ENCODE measurements at places on chromosomes 4 and X.

GRCh38 chrX:65601530-65602220 is 65.8 kb upstream of the MSN start:
- peak; percentile 60 for DNase-seq

- DNase-seq, result no peak
Measured at GRCh38 chr4:29970626-29971025, 749.5 kb upstream of the PCDH7 start.

- DNase-seq, result no peak
Measured at GRCh38 chr4:78354782-78355181, 196.8 kb upstream of the ANXA3 start.

DNA sequence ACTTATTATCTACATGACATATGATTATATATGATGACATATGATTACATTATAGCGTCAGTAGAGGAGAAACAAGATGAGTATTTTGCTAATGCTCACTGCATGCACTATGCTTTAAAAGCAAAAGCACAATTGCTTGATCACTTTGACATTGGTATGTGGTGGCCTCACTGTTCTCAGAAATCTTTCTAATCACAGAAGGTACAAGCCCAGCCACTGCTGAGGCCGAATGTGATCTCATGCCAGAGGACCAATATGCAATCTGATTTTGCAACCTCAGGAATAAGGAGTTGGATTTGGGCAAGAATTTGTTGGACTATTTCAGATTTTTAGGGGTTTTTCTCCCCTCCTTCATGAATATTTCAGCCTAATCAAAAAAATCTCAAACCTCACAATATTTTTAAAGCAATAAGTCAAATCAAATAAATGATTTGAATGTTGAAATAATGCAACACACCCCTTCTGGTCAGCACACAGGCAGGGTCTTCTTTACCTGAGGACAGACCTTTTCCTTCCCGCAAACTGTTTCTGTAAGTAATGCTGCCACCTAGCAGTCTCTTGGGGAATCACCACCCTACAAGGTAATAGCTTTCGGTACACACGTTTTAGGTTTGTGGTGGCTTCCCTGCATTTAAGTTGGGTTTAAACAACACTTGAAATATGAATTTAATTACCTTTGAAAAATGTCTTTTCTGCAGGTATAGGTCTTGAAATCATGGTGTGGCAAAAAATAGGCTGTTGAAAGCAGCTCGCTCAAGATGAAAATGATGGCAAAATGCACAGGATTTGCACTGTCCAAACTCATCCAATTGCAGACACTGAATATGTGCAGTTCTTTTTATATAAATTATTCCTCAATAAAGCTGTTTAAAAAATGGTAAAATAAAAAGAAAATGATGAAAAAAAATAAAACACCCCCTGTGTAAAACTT is 4.8 kb upstream of the CXCL13 start:
- no peak for DNase-seq

GRCh38 chr4:105546086-105546485 is 6.3 kb upstream of the ARHGEF38 start:
- no peak for DNase-seq

- no peak for DNase-seq
Measured at GRCh38 chr4:61086979-61087378, 113.1 kb upstream of the ADGRL3 start.

- no peak for DNase-seq
Measured at GRCh38 chrX:29542152-29542551, 673.2 kb upstream of the MAGEB2 start.

DNA sequence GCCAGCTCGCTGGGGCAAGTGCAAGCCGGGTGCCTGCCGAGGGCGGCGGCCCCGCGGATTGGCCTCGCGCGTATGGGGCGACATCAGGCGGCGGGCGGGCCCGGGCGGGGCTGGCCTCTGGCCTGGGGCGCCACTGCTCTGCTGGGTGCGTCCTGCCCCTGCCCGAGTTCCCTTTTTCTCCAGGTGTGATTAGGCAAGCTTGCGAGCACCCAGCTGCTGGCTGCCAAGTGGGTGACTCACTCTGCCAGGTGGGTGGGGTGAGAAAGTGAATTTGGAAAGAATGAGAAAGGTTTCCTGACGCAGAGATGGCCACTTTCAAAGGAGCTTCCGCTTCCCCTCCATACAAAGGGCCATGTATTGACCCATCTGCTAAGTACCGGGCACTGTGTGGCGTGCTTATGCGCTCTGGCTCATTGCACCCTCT is 32.5 kb downstream of the FGFBP1 start:
- DNase-seq, result no peak

Measured in pancreas (tissue), 10 donors.